Tibial nerve (tissue), 4 donors: ENCODE measurements at places on chromosomes 6 and 20. TPM values are rescaled to one million over a fixed set of nuclear protein-coding genes. Genes with fewer than 3 reads are reported as not detected.

- DNase-seq: no peak
Measured at GRCh38 chr6:160742090-160742489, 40.0 kb downstream of the PLG start.

DNA sequence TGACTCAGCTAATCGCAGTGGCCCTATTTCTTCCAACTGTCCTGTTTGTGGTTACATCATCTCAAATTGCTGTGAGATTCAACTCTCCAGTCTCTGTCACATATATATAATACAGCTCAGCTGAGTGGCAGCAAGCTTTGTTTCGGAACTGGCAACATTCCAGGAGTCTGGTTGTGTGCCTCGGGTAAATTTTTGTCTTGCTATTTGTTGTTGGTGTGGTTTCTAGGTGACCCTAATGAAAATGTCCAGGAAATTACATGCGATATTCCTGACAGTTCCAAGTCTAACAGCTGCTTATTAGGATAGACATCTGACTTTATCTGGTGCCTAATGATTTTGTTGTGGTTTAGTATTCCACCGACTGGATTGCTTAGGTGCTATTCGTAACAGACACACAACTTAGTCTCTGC lies 581.8 kb downstream of the CD109 start:
- no peak for DNase-seq

Gene CLVS2
- total RNA-seq: 0.22 TPM

Gene BRD2
- total RNA-seq: 139 TPM

- no peak for DNase-seq
Measured at GRCh38 chr6:3032986-3033385, 33.3 kb downstream of the NQO2 start.

DNA sequence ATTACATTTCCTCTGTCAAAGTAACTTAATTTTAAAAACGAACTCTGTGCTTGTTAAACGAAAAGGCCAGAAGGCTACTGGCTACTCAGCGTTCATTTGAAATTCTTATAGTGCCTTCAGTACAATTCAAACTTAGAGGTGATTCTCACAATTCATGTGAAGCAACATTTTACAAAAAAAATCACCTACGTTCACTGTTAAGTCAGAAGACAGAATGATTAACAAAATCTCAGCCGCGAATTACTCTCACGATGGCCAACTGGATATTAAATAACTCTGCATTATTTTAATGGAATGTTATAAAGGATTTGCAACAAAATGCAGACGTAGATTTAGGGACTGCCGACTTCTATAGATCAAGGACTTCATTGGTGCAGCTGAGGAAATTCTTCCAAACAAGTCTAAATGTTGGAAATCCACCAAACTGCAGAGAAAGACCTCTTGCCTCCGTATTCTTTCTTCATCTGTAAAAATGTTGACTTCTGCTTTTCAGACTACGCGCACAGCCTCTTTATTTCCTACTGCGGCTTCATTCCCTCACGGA lies 1.6 kb upstream of the QKI start:
- no peak for DNase-seq

Gene SLC17A3
- total RNA-seq: not detected

DNA sequence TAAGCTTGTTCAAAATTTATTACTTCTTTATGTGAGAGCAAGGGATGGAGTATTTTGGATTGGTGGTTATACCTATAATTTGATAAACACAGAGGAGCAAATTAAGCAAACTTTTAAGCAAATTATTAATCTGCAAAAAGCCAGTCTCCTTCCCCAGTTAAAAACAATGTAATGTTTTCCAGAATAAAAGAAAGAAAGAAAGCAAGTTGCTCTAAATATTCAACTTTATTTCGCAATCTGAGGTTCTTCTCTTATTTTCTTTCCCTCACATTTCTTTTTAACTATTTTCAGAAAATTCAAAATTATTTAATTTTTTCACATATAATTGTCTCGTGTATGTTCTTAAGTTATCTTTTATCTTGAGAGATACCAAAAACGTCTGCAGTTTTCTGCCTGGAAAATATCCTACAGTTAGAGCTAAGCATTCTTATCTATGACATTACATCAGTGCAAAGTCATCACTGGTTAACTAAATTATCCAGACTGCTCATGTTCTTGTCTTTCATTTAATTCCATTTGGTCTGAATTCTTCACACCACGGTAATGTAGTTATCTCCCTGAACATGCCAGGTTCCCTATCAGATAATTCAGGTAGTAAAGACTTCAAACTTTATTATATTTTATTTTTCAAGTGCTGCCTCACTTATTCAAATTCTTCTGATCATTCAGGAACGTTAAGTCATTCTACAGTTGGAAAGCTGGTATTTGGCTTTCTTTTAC lies 3.3 kb upstream of the CNKSR3 start:
- DNase-seq: no peak

Gene ATAT1
- 9.6 TPM for total RNA-seq

- no peak for DNase-seq
Measured at GRCh38 chr6:35049156-35049735, 91.9 kb downstream of the TCP11 start.

DNA sequence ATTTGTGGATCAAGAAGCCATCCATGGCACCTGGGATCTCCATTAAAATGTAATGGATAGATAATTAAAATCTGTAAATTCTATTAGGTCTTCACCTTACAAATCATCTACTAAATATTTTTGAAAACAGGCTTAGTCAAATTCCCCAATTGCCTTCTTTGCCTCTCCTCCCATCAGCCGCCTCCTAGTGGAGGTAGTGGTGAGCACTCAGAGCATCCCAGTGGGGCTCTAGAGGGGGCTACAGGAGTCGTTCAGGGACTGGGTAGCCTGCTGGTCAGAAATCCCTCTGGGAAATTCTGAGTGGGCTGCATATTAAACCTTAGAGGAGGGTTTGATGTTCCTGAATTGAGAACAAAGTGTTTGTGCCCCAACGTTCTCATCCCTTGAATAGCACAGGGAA lies 20.8 kb upstream of the PAX1 start:
- no peak for DNase-seq

- no peak for DNase-seq
Measured at GRCh38 chr6:134057478-134057877, 5.1 kb upstream of the SLC2A12 start.

DNA sequence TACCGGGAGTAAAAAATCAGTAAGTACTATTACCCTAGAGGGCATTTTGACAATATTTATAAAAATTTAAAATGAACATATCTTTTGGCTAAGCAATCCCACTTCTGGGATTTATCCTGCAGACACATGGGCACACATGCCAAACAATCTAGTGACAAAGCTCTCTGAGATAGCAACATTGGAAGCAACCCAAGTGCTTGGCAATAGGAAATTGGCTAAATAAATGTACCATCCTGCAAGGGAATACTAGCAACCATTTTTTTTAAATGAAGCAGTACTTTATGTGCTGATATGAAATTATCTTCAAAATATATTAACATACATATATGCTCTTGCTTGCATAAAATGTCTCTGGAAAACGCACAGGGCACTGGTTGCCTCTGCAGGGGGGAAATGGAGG lies 133.8 kb downstream of the SNX5 start:
- no peak for DNase-seq

- no peak for DNase-seq
Measured at GRCh38 chr6:63685446-63686379, 50.1 kb downstream of the PHF3 start.

DNA sequence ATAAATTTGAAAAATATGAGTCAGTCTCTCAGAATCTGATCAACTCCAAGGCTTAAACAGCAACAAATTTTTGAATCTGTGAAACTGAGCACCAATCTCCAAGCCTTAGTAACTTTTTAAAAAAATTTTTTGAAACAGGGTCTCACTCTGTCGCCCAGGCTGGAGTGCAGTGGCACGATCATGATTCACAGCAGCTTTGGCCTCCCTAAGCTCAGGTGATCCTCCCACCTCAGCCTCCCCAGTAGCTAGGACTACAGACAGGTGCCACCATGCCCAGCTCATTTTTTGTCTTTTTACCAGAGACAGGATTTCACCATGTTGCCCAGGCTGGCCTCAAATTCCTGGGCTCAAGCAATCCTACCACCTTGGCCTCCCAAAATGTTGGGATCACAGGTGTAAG lies 207.9 kb upstream of the TCF21 start:
- DNase-seq: no peak

Gene BPIFB4
- not detected for total RNA-seq
